ENCODE measurements at places on chromosomes 5 and 9.

DNA sequence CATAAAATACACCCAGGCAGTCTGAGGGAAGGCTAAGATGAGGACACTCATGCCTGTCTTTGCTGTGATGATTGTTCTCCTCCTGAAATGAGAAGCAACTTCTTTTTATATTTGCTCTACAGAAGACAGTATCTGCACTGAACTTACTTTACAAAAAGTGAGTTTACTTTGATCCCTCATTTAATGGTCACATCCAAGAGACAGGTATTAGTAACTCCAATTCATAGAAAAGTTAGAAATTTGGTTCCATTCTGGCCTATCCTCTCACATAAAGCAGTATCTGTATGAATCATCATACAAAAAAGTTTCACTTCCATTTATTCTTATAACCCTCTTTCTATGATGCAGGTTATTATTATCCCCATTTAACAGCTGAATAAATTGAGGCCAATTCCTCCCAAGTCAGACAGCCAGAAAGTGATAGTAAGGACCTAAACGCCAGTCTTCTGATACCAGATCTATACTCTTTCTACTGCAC lies 15.2 kb downstream of the TSTD2 start:
- DNase-seq, result no peak

GRCh38 chr5:139392678-139393496 lies 2.0 kb downstream of the PROB1 start:
- DNase-seq, result no peak

GRCh38 chr5:9362600-9362999 lies 183.3 kb downstream of the SEMA5A start:
- DNase-seq, result no peak

DNA sequence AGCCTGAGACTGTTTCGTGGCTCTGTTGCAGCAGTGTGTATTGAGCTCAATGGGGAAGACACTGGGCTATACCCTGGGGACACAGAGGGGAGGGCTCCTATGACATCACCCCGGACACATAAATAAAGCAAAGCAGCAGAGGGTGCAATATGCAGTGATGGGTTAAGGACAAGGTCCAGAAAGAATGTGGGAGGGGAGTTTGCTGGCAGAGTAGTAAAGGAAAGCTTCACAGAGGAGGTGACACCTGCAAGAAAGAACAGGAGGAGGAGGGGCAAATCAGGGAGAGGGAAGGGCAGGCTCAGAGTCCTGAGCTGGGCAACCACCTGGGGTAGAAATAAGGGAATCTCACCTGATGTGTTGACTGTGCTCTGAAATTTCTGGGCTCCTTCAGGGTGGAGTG lies 35.3 kb upstream of the CDKN2AIPNL start:
- no peak for DNase-seq

- no peak for DNase-seq
Observed at GRCh38 chr5:83085106-83085505, 7.8 kb downstream of the XRCC4 start.

- DNase-seq, result no peak
Observed at GRCh38 chr9:26471261-26471660, 421.3 kb downstream of the CAAP1 start.

GRCh38 chr9:136644593-136645351 lies 17.9 kb upstream of the EGFL7 start:
- DNase-seq, result peak; percentile 98

GRCh38 chr5:132556153-132556762 lies 519 bp upstream of the RAD50 start:
- no peak for DNase-seq

DNA sequence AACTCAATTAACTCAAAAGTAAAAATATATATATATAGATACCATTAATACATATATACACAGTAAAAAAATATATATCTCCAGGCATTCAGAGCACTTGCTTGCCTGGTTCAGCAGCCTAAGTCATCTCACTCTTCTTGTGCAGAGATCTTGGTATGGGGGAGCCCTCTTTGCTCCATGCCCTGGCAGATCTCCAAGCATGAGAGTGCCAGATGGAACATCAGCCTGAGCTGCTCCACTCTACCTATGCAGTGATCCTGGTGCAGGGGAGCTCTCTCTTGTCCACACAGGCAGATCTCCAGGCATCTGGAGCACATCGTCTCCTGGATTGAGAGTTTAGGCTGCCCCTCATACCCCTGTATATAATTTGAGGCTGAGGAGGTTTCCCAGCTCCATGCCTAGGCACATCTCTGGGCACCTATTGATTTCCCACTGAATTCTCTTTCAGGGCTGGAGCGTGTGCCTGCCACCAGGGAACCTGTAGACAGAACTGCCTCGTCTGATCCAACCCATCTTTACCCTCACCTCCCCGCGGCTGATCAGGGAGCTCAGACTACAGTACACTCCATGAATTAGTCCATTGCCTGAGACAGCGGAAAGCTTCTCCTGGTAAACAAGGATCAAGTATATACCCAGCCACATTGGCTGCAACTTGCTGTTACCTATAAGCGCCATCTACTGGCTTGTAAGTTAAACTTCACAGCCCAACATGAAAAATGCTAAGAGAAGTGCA lies 342.4 kb upstream of the GRIA1 start:
- DNase-seq, result no peak

DNA sequence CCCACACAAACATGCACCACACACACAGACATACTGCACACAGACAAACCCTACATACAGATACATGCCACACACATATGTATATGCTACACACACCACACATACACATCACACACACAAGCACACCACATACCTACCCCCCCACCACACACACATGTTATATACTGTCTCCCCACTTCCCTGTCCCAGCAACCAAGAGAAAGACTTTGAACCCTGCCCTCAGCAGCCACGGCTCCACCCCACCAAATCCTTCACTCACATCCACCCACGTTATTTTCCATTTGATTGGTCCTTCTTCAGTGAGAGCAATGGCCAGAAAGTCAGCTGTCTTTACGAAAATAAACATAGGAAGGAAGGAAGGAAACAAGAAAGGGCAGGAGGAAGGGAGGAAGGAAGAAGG lies 479.8 kb downstream of the DIRAS2 start:
- DNase-seq, result no peak

DNA sequence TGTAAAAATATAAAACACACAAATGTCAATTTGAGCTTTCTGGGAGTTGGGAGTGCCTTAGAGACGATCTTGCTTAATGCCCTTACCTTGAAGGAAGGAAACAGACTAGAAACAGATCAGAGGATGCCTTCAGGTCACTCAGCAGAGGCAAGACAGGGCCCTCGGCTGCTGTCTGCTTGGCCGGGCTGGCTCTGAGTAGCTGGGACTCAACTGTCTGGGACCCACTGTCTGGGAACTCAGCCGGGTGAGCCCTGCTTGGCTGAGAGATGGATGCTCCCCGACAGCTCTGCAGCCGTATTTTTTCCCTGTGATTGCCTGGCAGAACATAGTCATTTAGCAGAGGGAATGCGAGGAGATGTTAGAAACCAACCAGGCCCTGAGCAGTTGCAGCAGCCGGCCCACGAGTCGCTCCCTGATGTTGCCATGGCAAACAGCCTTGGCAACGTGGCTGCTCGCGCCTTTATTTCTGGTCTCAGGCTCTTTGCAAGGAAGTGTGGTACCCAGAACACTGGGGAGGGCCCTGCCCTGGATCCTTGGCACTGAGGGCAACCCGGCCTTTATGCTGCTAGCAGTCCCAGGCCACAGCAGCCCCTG lies 10.9 kb downstream of the PPARGC1B start:
- DNase-seq, result no peak

DNA sequence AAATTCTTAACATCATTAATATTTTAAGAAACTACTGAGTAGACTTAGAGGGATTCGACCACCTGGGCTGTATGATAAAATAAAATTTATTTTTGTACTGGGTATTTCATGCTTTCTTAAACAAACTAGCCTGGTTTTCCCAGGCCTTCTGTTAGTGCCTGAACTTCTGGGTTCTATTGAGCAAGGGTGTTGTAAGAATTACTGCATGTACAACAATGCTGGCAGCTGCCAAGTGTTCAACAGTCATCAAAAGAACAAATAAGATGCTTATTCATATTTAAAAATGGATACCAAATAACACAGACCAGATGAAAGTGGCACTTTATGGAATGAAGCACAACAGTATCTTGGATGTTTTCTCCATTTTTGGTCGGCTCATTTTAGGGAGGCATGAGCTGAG lies 123.2 kb upstream of the FBXL7 start:
- no peak for DNase-seq

- DNase-seq, result no peak
Observed at GRCh38 chr5:111234125-111234524, 9.9 kb downstream of the CAMK4 start.

- DNase-seq, result no peak
Observed at GRCh38 chr5:149381261-149381985, 2.3 kb upstream of the IL17B start.

- no peak for DNase-seq
Observed at GRCh38 chr5:179258922-179259730, 86.1 kb downstream of the ADAMTS2 start.

- DNase-seq, result no peak
Observed at GRCh38 chr5:75964008-75964407, 119.2 kb upstream of the SV2C start.

DNA sequence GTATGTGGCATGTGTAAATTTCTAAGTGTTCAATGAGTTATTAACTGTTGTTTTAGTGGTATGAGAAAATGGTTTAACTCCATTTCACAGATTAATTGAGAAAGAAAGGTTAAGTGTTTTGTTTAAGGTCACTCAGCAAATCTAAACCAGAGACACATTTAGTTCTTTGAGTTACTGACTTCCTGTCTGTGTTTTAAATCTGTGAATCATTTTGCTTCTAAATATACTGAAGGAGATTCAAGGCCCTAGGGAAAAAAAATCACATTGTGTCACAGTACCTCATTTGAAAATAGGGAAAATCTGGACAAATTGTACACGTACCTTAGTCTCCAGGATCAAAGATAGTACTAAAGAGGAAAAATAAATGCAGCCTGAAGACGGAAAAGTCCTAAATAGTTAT lies 368.2 kb downstream of the TMEM161B start:
- no peak for DNase-seq

- no peak for DNase-seq
Observed at GRCh38 chr5:52015760-52016159, 632.5 kb downstream of the ISL1 start.

DNA sequence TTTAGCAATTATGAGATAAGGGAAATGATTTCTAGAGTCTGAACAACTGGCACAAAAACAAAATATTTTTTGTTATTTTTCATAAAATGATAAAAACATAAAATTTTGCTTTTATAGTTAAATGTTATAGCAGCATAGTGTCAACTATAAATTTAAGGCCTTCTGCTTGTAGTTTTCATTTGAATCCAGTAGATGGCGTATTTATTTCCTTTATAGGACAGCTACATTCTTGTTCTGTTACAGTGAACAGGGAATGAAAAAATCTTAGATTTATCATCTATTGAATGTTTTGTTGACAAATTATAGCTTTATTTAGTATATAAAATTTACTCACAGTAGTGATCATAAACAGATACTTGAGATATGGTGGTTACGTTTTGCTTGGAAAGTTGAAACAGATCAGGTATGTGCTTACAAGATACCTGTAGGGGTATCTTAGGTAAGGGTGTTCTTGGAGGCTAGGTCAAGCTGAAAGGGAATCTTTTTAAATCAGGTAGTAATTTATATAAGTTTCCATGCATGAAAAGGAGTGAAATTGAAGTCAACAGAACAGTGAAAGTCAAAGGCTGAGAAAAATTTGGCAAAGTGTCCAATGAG lies 239.3 kb upstream of the GRIN3A start:
- no peak for DNase-seq

DNA sequence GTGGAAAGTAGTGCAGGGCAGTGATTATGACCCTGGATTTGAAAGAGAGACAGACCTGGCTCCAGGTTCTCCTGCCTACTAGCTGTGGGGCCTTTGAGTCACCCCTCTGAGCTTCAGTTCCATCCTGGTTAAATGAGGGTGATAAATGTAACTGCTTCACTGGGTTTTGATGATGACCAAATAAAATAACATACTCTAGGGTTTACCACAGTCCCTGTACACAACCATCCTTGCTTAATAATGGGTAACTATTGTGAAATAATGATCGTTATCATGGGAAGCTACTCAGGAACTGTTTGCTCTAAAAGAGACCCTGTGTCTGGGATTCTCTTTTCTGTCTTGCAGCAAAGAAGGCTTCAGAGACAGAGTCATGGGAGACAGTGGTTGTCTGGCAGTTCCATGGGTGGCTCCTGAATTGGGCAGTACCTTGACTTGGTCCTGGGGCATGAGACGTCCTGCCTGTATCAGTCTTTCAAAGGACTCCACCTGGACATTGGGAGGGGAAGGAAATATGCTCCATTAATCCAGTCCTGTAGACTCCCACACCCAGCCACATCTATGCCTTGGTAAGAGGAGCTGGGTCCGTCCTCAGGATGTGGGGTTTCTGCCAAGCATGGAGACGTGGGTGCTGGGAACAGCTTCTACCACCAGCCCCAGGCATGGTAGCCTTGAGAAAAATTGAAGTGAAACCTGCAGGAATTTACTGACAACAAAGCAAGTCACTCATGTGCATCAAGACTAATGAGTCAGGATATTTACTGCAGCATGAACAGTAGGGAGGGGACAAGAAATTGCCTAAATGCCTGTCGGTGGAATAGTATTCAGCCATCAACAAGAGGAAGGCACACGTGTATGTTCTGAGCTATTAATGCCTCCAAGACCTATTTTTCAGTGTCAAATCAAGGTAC lies 23.4 kb downstream of the AKNA start:
- no peak for DNase-seq

- DNase-seq, result no peak
Observed at GRCh38 chr5:4758550-4758949, 381.6 kb upstream of the ADAMTS16 start.

- no peak for DNase-seq
Observed at GRCh38 chr5:55966284-55966683, 28.5 kb downstream of the IL6ST start.

DNA sequence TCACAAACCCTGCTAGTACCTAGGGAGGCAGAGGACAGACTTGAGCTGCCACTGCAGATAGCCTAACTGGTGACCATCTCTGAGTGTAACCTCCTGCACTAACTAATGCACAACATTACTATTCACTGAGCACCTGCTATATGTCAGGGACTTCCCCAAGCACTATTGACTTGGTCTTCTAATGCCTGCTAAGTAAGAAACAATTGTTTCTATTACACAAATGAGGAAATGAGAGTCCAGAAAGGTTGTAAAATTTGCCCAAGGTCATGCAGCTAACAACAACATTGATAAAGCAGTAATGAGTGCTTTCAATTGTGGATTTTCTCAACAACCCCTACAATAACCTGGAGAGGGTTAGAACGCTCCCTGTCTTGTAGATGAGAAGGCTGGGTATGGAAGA lies 183.7 kb downstream of the ZNF462 start:
- DNase-seq, result no peak

- no peak for DNase-seq
Observed at GRCh38 chr5:7980881-7981280, 111.9 kb downstream of the MTRR start.
